ENCODE measurements at places on chromosomes 4 and X.

DNA sequence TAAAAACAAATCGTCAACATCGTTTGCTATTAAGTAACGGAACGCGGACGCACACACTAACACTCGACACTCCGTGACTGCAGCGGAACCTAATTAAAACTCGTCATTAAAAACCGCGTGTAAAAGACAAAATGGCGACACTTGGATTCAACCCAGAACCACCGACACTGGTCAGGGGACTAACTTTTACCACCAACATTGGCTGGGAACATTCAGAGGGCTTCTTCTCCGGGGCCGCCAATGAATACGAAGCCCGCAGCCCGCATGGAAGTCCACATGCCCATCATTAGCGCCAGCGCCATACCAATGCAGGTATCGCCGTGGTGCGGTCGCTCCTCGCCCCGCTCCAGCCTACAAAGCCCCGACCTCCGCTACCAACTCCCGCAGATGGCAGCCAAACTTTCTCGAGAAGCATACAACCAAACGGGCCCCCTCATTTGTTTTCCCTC, 498 bp downstream of the RBMX start:
- no peak for DNase-seq

DNA sequence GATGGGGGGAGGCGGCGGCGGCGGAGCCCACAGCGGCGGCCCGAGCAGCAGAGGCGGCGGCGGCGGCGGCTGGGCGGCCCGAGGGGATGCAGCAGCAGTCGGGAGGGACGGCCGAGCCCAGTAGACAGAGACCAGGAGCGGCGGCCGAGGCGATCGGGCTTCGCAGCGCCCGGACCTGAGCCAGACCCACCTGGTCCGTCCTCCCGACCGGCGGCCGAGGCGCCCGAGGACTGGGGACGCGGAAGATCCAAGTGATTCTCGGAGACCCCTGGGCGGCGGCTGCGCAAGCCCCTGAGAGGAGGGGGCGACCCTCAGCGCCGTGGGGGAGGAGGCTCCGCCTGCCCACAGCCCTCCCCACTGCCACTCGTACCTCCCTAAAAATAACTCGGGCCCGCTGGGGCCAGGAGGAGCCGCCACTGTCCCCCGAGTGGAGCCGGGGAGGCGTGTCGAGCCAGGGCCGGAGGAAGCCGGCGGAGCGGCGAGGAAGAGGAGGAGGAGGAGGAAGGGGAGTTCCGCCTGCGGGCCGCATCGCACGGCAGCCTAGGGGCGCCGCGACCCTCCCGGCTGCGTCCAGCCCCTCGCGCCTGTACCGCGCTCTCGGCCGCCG, 608 bp downstream of the RAPGEF2 start:
- no peak for DNase-seq

GRCh38 chr4:77344784-77345183, 187.8 kb downstream of the CCNG2 start:
- DNase-seq = no peak

GRCh38 chrX:5802391-5802790, 426.3 kb downstream of the NLGN4X start:
- no peak for DNase-seq

- no peak for DNase-seq
Measured at GRCh38 chrX:54427837-54428424, 12.3 kb upstream of the TSR2 start.

DNA sequence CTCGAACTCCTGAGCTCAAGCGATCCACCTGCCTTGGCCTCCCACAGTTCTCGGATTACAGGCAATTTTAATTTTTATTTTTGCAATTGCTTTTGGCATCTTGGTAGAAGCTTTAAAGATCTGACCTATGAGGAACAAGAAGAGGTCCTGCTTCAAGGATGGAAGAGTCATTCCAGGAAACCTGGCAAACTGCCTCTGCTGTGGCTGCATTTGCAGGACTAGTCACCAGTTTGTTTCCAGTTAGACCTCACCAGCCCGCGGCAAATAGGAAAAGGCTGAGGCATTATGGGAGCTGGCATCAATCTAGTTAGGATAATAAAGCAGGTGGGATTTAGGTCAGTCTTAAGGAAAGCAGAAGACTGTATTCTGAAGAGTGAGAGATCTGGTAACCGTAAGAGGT, 51.9 kb upstream of the LAS1L start:
- no peak for DNase-seq

GRCh38 chr4:123443401-123444289, 47.0 kb downstream of the SPRY1 start:
- peak; percentile 25 for DNase-seq

- DNase-seq = no peak
Measured at GRCh38 chrX:54494989-54495813, 833 bp downstream of the FGD1 start.

GRCh38 chr4:3308691-3309090, 15.9 kb downstream of the RGS12 start:
- DNase-seq = no peak

DNA sequence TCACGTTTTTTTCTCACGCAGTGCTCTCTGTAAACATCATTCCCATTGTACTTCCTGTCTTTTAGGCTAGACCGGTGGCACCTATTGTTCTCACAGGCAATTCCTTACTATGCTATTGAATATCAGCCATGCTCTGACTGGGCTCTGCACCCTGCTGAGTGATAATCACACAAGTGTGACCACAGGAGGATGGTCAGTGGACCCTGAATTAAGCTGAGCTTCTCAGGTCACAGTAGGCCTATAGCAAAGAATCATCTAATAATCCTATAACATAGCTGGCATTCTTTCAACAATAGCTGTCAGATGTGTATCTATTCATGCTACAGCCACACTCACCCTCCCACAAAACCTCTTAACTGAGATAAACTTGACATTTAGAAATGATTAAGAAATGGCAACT, 2399.8 kb upstream of the TENM3 start:
- DNase-seq = no peak

- no peak for DNase-seq
Measured at GRCh38 chrX:39261446-39262147, 460.3 kb downstream of the MID1IP1 start.

DNA sequence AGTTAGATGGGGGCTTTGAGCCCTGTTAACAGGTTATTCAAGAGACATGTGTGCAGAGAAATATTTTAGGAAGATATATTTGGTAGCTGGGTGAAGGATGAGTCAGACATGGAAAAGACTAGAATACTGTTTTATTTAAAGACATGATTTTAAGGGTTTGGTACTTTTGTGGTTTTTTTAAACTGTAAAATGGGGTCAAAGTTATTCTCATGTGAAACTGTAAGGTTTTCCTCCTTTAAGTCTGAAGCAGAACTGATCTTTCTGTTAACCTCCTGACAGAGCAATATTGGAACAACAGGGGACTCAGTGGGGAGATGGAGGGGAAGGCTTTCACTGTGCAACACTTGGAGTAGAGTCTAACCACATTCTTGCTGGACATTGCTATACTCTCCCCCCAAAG, 112.4 kb upstream of the LSM6 start:
- DNase-seq = no peak

DNA sequence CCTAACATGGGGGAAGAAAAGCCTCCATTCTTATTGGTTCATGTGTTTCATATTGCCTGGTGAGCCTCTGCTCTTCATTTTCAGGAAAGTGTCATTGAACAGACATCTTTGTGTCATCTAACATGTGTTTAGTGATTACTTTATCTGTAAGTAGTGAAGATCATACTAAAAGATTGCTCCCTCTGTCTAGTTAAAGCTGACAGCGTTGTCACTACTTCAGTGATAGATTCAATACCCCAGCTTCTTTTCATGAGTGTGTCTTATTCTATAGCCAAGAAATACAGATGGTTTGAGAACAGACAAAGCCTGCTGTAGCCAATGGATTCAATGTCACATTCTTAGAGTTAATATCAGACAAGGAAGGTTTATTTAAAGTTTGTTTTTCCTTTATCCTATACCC, 85.1 kb downstream of the NKX6-1 start:
- DNase-seq = no peak

DNA sequence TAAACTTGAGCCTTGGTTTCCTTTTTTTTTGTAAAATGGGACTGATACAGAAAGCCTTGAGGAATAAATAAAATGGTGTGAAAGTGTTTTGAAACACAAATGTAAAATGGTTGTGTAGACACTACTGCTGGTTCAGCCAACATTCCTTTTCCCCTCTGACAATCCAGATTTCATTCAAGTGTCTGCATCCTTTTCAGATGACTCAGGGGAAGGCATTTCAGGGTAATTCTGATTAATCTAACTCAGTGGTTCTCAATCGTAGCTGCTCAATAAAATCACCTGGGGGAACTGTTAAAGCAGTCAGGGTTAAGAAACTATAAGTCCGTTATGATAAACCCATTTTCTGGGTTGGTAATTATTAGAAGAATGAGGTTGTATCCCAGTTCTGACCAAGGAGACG, 4.6 kb downstream of the ARHGAP10 start:
- no peak for DNase-seq

- no peak for DNase-seq
Measured at GRCh38 chrX:63050225-63050624, 300.9 kb downstream of the SPIN4 start.
